ENCODE measurements at places on chromosomes 3 and 15. TPM values are rescaled to one million over a fixed set of nuclear protein-coding genes. Genes with fewer than 3 reads are reported as not detected.

ERICH6 gene
- not detected for total RNA-seq

RPSA gene
- 2,574 TPM for total RNA-seq

NR1I2 gene
- 0.82 TPM for total RNA-seq

COX5A gene
- total RNA-seq = 323 TPM

LSAMP gene
- not detected for total RNA-seq

ETV5 gene
- total RNA-seq = 3.5 TPM

C3orf20 gene
- 0.56 TPM for total RNA-seq

SST gene
- not detected for total RNA-seq

NAALADL2 gene
- total RNA-seq = not detected

GOLGA6A gene
- total RNA-seq = 1.1 TPM

TTLL13 gene
- 1.0 TPM for total RNA-seq

LIPH gene
- total RNA-seq = not detected

RAD51 gene
- 39.5 TPM for total RNA-seq

SLC28A1 gene
- 0.30 TPM for total RNA-seq

HTR3E gene
- total RNA-seq = not detected

TMEM40 gene
- total RNA-seq = not detected

GMNC gene
- not detected for total RNA-seq

CLDN18 gene
- not detected for total RNA-seq

CPNE9 gene
- 0.11 TPM for total RNA-seq

P2RY1 gene
- 1.9 TPM for total RNA-seq

MCTP2 gene
- 48.2 TPM for total RNA-seq

ABHD17C gene
- total RNA-seq = 7.8 TPM

HCN4 gene
- total RNA-seq = not detected

TNFSF10 gene
- total RNA-seq = 32.7 TPM

Measured in activated naive CD4-positive, alpha-beta T cell treated with anti-CD3 and anti-CD28 coated beads, Interleukin-2, amount 50 U/mL, for 72 hours (primary cell).